ENCODE measurements at places on chromosomes 12 and 14.

DNA sequence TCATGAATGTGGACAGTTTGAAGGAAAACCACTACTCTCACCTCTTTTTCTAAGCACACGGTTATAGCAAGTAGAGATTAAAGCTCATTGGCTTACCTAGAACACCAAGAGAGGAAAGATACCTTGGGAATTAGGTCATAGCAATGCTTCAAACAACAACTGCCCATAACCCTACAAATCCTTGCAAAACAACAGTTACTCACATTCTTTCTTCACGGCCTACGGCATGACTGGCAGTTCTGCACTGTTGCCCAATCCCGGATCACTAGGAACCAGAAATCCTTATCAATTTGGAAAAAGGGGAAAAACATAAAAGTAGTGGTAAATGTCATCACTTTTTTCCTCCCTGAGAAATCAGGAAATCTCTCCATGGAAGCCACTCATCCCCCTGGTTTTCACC, 9.6 kb upstream of the ISM2 start:
- DNase-seq, result no peak

DNA sequence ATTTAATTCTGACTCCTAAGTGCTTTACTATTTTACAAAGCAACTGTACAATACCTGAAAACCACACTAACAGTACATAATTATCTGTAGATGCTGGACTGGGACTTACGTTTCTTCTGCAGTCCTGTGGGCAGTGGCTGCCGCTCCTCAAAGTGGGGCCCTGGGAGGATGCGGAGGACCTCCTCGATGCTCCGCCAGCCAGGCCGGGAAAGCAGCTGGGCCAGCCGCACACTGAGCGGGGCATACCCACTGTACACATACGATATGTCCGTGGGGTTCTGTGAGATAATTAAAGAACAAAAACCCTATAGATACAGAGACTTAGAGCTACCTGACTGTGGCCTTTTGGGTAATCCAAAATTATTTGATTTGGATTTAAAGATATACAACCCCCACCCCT, 6.8 kb upstream of the DIABLO start:
- DNase-seq, result no peak

DNA sequence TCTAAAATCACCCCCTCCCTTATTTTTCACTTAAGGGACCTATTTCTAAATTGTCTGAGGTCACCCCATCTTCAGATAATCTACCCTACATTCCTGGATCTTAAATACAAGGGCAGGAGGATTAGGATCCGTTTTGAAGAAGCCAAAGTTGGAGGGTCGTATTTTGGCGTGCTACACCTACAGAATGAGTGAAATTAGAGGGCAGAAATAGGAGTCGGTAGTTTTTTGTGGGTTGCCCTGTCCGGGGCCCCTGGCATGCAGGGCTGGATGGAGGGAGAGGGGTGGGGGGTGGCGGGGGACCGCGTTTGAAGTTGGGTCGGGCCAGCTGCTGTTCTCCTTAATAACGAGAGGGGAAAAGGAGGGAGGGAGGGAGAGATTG, 300 bp upstream of the CCND2 start:
- no peak for DNase-seq

DNA sequence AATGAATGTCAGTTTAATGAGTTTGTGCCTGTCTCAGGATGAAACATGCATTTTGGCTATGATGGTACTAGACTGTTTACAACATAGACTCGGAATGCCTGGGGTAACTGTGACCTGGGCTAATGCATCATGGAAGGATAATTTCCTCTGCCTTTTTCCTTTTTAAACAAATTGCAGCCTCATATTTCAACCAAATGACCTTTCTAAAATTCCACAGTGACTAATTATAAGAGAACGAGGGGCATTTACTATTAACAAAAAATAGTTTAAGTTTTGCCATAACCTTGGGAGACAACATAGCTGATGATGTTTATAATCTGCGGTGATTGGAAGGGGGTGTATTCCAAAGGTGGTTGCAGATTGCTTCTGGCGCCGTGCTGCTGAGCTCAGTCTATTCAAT, 1140.5 kb downstream of the GALC start:
- DNase-seq, result no peak
